NCI-H1105 treated with DMSO at 0.1 percent for 48 hours (cell line): ENCODE measurements at places on chromosomes 1 and 21.

DNA sequence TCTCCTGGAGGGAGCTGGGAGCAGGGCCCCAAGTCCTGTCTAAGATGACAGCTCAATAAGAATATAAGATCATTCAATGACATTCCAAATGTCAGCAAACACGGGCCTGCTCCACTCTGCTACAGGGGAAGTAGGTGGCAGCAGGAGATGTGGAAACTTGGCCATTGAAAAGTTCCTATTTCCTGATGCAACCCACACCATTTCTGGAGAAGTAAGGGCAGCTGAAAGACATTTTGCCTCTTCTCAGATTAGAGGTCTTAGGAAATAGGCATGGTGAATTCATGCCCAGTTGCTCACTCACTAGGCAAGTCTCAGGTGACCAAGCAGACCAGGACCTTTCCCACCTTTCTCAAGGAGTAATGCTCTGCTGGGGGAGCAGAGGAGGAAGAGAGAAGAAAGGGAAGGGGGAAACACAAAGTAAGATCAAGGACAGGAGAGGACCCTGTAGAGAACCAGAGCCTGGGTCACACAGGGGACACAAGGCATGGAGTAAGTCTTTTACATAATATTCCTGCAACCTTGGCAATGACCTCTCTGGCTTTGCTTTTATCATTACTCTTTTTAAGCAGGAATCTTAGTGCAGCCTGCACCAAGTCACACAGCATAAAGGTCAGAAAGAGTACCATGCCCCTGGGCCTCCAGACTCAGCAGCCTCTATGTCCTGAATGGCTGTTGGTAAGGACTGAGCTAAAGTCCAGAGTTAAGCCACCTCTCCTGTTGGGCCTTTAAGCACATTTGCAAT, 68.9 kb downstream of the DMAP1 start:
- no peak for DNase-seq

- DNase-seq: peak; percentile 63
Measured at GRCh38 chr1:20483833-20484518, 2.0 kb downstream of the CAMK2N1 start.

DNA sequence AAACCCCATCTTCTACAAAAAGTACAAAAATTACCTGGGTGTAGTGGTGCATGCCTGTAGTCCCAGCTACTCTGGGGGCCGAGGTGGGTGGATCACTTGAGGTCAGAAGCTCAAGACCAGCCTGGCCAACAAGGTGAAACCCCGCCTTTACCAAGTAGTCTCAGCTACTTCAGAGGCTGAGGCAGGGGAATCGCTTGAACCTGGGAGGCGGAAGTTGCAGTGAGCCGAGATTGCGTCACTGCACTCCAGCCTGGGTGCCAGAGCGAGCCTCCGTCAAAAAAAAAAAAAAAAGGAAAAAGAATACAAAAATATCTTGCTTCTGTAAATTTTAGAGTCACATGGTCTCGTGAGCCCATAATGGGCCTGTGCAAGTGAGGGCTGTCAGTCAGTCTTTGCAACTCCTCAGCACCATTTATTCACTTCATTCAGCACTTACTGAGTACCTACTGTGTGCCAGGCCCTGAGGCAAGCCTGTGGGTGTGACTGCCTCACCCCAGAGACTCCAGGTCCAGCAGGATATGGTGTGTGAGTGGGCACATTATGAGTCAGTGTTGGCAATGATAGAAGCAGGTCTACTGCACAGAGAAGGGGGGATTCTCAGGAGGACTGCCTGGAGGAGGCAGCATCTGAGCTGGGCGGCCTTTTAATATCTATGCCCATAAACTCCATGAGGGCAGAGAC, 46.8 kb upstream of the TARDBP start:
- DNase-seq: no peak

DNA sequence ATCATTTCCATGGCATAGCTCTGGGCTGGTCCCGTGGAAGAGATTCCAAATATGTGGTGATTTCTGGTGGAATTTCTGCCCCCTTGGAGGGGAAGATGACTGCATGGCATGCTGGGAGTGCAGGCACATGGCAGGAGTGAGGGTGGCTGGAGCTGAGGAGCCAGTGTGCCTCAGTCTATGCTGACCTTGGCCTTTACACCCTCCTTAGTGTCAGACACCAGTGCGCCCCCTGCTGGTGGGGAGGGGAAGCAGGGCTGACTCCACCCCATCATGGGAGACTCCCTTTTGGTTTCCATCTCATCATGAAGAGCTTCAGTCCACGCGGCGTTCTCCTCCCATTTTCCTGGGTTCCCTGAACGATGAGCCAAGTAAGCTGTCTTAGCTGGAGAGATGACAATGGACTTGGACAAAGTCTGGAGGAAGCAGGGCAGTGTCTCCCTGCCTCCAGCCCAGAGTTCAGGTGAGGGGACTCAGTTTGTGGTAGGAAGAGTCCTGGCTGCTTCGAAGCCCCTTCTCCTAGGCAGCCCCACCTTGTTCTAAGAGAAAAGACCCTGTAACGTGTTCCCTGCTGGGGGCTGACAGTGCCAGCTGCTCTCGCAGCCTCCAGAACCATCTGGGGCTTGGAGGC, 10.3 kb downstream of the ALX3 start:
- DNase-seq: peak; percentile 21

DNA sequence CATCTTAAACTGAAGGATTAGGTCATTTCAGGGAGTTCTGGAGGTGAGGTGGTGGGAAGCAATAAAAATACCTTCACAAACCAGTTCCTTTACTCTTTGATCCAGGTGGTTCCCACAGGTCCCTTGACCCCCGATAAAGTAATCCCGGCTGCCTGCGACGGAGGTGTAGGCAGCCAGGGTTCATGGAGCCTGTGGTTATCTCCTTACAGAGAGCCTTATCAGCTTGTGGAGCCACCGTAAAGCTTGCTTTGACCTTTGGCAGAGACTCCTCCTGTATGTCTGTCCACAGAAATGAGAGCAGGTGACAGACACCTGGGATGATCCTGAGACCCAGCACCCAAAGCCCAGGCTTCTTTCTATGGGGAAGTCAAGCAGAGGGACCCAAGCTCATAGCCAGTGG, 243.4 kb downstream of the KIF26B start:
- no peak for DNase-seq

GRCh38 chr1:164633997-164634396, 75.0 kb downstream of the PBX1 start:
- DNase-seq: no peak

GRCh38 chr1:24501371-24502064, 1.1 kb upstream of the RCAN3 start:
- no peak for DNase-seq

- no peak for DNase-seq
Measured at GRCh38 chr1:9842781-9843575, 19.2 kb upstream of the CLSTN1 start.

- no peak for DNase-seq
Measured at GRCh38 chr21:36250423-36251075, 69.4 kb upstream of the MORC3 start.

GRCh38 chr1:163076044-163076443, 6.9 kb downstream of the RGS4 start:
- DNase-seq: no peak

DNA sequence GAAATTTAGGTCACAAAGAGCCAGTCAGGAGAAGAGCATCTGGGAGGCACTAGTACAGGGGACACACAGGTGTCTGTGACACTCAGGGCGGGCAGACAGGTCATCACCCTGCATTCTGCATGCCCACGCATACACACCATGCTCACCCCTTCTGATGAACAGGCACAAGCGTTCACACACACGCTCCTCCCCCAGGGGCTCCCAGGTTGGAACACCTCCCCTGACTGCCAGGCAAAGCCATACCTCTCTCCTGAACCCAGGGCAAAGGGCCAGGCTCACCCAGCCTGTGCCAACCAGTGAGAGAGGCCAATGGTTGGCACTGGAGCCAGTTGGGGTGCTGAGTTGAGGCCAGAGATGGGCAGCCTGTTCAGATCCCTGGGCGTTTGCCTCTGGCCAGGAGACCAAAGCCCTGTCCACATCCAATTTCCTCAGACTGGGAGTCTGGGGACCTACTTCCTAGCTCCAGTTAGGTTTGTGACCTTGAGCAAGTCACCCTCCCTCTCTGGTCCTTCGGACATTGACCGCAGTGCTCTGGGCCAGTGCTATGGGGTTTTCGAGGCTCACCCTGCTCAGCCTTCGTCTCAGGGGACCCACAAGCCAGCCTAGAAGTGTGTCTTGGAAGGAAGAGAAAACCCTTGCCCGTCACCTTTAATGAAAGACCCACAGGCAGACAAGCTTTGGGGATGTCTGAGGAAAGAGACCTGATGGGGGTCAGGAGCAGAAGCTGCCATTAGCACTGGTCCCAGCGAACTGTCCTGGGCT, 5.8 kb upstream of the LAD1 start:
- DNase-seq: no peak

- peak; percentile 84 for DNase-seq
Measured at GRCh38 chr1:151340870-151341754, 5.9 kb downstream of the RFX5 start.

- DNase-seq: no peak
Measured at GRCh38 chr1:79760531-79760930, 754.0 kb upstream of the ADGRL4 start.

GRCh38 chr21:18985584-18985983, 582.0 kb upstream of the TMPRSS15 start:
- no peak for DNase-seq

GRCh38 chr1:21924503-21925005, 12.6 kb downstream of the HSPG2 start:
- DNase-seq: no peak

- peak; percentile 71 for DNase-seq
Measured at GRCh38 chr1:24201941-24202440, 14.9 kb upstream of the IFNLR1 start.

- no peak for DNase-seq
Measured at GRCh38 chr1:202681736-202682420, 28.4 kb downstream of the SYT2 start.

DNA sequence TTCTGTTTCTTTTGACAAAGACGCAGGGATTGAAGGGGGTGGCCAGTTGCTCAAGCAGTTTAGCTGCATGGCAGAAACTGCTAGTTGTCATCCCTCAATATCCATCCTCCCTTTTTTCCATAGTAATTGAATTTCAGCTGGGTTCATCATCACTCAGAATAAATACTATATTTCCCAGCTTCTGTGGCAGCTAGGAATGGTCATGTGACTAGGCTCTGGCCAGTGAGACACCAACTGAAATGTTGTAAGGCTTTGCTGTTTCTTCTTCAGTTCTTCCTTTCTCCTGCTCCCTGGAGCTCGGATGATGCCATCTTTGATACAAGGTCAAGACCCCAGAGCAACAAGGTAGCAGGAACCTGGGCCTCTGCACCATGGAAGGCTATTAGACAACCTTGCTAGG, 61.0 kb downstream of the TMCO4 start:
- DNase-seq: no peak

GRCh38 chr21:17900990-17901385, 81.8 kb upstream of the C21orf91 start:
- no peak for DNase-seq

DNA sequence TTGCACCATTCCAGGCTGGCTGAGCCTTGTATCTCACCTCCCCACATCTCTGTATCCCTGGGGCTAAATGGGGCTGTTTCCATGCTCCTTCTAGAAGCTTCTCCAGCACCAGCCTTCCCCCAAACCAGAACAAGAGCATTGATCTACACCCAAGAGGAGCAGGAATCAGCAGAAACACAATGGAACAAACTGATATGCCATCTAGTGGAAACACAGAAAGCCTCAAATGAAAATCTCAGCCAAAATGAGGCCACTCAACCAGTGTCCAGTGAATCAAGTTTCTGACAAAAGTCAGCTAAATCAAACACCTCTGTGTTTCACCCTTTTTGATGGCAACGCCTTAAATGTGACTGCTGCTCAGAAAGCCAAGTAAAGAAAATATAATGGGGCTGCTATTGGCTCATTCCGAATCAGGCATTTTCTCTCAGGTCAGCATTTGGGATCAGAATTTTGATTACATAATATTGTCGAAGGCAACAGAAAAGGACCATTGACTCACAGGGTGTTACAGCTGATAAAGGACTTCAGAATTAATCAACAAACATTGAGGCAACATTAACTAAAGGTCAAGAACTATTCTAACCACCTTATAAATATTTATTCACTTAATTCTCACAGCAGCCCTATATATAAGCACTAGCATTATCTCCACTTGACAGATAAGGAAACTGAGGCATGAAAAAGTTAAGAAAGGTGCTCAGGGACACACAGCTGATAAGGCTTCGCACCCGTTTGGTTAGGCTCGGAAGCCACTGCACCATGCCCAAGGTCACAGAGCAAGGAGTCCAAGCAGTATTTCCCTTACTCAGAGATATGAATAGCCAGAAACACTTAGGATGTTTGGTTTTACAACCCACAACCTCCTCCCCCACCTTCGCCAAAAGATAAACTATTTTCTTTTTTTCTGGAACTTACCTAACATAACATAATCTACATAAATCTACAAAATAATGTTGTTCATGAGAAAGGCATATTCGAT, 85.8 kb upstream of the KCNJ15 start:
- no peak for DNase-seq

GRCh38 chr21:31298618-31299269, 45.3 kb downstream of the TIAM1 start:
- no peak for DNase-seq

DNA sequence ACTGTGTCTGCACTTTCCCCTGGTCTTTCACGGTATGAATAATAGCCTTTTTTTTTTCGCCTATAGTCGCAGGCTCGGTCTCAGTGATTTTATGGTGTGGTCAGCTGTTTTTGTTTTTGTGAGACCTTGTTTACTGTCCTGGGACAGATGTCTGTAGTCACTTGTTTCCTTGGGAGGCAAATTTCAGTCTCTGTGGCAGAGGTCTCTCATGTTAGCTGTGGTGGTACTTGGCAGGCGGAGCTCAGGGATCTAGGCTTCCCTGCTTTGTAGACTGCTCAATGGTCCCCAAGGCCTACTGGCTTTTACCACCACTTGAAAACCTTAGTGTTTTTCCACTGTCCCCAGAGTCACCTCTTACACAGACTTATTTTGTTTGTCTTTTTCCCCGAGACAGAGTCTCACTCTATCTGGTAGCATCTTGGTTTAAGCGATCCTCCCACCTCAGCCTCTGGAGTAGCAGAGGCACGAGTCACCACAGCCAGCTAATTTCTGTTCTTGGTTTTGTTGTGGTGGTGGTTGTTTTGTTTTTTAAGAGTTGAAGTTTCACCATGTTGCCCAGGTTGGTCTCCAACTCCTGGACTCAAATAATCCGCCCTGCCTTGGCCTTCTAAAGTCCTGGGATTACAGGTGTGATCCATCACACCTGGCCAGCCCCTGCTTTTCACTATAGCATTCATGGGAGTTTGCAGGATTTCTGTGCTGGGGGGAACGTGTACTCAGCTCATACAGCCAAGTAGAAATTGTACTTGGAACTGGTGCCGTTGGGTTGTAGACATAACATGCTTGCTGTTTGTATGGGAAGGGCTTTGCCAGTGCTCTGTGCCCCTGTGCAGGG, 10.3 kb downstream of the RNU1-2 start:
- DNase-seq: no peak
